ENCODE measurements at places on chromosomes 6 and 20. TPM values are rescaled to one million over a fixed set of nuclear protein-coding genes. Genes with fewer than 3 reads are reported as not detected.

- H3K27ac ChIP-seq, result no peak overlapping the region
- no peak for DNase-seq
- H3K27me3 ChIP-seq, result peaks cover 49% of the 10 kb centered on the region
- H3K36me3 ChIP-seq, result no peaks in the 10 kb centered on the region
These were observed 2.7 kb downstream of the TOX2 start for GRCh38 chr20:43917380-43917779.

DNA sequence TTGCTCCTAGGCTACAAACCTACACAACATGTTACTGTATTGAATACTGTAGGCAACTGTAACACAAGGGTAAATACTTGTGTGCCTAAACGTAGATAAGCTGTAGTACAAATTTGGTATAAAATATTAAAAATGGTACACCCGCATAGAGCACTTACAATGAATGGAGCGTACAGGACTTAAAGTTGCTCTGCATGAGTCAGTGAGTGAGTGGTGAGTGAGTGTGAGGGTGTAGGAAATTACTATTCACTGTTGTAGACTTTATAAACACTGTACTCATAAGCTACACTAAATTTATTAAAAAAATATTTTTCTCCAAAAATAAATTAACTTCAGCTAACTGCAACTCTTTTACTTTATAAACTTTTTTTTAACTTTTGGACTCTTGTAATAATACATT is 391.6 kb downstream of the ADGRB3 start:
- no peak overlapping the region for H3K4me3 ChIP-seq
- DNase-seq, result no peak
- H3K27me3 ChIP-seq, result no peaks in the 10 kb centered on the region
- H3K27ac ChIP-seq, result no peak overlapping the region
- no peaks in the 10 kb centered on the region for H3K36me3 ChIP-seq

GRCh38 chr6:151128763-151129370 is 110.9 kb upstream of the AKAP12 start:
- DNase-seq, result no peak
- H3K4me1 ChIP-seq, result peaks cover 13% of the 10 kb centered on the region
- no peaks in the 10 kb centered on the region for H3K36me3 ChIP-seq
- no peak overlapping the region for H3K27ac ChIP-seq
- no peaks in the 10 kb centered on the region for H3K27me3 ChIP-seq

DNA sequence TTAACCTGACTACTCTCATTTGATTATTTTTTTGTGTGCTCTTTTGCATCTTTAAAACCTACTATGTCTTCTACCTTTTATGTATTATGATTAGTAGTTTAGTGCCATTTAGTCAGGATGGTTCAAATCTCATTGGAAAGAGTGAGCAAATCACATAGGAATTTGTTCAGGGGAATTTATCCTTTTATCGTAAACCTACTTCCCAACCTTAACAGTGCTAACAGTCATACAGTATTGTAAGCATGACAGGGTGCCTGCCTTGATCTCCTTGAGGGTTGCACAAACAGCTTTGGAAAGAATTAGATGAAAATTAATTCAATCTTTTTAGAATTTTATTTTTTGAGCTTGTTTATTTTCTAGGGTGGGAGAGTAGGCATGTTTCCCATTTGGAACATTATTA is 18.3 kb downstream of the RNF8 start:
- H3K36me3 ChIP-seq, result peaks cover 25% of the 10 kb centered on the region
- no peak for DNase-seq
- H3K4me1 ChIP-seq, result peaks cover 20% of the 10 kb centered on the region
- H3K4me3 ChIP-seq, result no peak overlapping the region

The EYA4 gene
- 0.05 TPM for polyA plus RNA-seq

DNA sequence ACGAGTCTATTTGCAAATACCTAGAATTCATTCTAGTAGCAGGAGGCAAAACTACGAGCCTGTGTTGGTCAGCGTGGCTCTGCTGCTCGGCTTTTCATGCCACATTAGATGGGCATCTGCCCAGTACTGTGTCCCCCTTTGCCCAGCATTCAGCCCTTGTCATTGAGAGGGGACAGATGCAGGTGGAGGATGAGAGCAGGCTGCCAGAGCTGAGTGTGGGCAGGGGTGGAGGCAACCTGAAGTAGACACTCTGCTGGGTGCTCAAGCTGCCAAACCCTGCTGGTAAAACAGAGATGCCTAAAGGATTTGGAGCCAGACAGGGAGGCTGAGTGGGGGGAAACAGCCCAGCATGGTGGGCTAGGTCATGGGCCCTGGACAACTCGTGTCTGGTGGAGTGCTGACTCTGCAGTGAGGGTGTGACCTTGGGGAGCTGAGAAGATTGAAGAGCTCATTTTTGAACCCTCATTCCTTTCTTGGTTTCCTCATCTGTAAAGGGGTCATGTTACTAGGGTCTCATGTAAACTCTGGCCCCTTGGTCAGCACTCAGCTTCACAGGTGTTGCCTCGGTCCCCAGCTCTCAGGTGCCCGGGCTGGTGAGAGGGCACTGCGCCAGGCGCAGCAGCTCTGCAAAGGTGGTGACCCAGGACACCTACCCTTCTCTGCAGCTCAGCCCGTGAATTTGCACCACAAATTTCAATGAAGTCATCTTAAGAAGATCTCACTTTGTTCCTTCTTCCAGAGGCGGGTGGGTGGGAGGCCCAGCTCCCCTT is 64.2 kb upstream of the BHLHE23 start:
- no peak for DNase-seq
- no peak overlapping the region for H3K4me3 ChIP-seq
- H3K4me1 ChIP-seq, result no peaks in the 10 kb centered on the region

The TRIM10 gene
- not detected for polyA plus RNA-seq

DNA sequence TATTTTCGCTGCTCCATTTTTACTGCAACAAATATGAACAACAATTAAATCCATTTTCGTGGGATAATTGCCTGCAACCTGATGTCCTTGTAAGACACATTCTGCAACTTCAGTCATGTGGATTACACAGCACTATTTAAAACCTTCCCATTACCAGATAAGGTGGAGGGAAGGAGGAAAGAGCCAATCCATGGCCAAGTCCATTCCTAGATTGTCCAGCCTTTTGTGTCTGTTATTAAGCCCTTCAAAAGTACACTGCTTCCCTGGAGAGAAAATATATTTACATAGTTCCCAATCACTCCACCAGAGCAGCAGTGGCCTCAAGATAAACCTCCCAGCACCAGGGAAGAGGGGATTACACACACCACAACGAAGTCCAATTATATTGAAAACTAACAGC is 347.9 kb downstream of the CDH26 start:
- H3K4me3 ChIP-seq, result no peak overlapping the region
- no peaks in the 10 kb centered on the region for H3K36me3 ChIP-seq
- no peaks in the 10 kb centered on the region for H3K27me3 ChIP-seq
- no peak overlapping the region for H3K27ac ChIP-seq

The IPCEF1 gene
- polyA plus RNA-seq, result 0.03 TPM

DNA sequence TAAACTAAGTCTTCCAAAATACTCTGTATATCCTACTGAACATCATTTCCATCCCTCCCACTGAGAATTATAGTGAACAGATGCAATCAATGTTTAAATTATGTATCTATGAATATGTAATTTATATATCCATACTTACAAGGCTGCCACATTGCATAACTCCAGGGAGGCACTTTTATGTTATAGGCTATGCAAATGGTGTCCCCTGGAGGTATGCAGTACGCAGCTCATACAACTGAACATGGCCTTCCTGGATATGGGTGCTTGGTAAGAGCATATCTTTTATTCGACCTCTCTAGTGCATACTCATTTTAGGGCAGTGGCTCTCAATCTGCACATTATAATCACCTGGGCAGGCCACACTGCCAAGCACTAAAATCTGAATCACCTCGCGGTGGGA is 127.3 kb downstream of the BANF2 start:
- no peaks in the 10 kb centered on the region for H3K4me1 ChIP-seq
- H3K27ac ChIP-seq, result no peak overlapping the region
- no peak for DNase-seq
- H3K4me3 ChIP-seq, result no peak overlapping the region
- no peaks in the 10 kb centered on the region for H3K36me3 ChIP-seq
- no peaks in the 10 kb centered on the region for H3K27me3 ChIP-seq

DNA sequence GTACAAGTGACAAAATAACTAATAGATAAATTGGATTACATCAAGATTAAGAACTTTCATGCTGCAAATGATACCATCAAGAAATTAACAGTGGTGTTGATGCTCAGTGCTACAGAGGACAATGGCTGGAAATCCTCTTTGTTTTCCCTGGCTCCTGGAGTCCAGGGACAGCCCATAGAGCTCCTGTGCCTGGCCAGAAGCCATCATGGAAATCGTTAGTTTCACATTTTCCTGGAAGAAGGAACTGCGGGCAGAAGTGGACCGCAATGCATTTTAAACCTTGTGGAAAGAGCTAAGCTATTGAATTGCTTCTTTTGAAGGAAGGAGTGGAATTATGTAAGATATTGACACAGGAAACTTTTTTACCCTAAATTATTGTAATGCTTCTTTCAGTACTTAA is 276.0 kb downstream of the GJA1 start:
- H3K36me3 ChIP-seq, result no peaks in the 10 kb centered on the region
- no peaks in the 10 kb centered on the region for H3K4me1 ChIP-seq
- H3K4me3 ChIP-seq, result no peak overlapping the region
- H3K27ac ChIP-seq, result no peak overlapping the region

GRCh38 chr6:168557512-168557911 is 116.5 kb downstream of the SMOC2 start:
- no peak overlapping the region for H3K4me3 ChIP-seq
- no peak overlapping the region for H3K27ac ChIP-seq
- DNase-seq, result no peak
- H3K4me1 ChIP-seq, result no peaks in the 10 kb centered on the region
- H3K27me3 ChIP-seq, result no peaks in the 10 kb centered on the region
- H3K36me3 ChIP-seq, result no peaks in the 10 kb centered on the region

The WFDC10B gene
- polyA plus RNA-seq, result not detected

GRCh38 chr20:60213126-60213893 is 255.1 kb downstream of the CDH26 start:
- H3K4me3 ChIP-seq, result no peak overlapping the region
- H3K36me3 ChIP-seq, result no peaks in the 10 kb centered on the region
- peaks cover 14% of the 10 kb centered on the region for H3K27me3 ChIP-seq
- H3K4me1 ChIP-seq, result no peaks in the 10 kb centered on the region

DNA sequence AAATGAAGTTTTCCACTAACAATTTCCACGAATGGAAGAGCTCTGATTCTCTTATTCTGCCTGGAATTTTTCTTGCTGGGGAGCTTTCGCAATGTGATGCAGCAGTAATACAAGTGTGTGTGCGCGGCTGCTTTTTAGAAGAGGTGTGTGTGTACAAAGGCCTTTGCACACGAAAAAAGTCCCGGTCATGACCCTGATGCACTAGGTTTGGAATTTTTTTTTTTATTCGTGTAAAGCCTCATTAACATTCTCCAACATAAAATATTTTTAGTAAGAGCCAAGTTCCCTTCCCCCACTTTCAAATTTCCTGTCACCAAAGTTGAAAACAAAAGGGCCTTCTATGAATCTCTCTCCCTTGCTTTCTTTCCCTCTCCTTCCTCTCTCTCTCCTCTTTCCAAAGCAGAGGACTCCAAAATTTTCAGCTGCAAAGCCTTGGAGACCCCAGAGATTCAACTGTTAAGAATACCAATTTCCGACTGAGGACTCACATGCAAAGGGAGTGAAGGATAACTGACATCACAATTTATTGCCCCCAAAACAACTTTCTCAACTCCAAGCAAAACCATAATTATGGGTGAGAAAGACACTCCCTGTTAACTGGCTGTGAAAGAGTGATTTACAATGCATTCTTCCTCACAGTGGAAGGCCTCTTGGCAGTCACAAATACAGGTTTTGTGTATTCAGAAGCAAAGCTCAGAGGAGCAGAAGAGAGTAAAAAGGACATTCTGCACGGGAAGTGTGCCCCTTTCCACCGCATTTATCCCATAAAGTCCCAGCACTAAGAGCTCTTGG is 421.2 kb upstream of the JARID2 start:
- H3K36me3 ChIP-seq, result no peaks in the 10 kb centered on the region
- no peaks in the 10 kb centered on the region for H3K4me1 ChIP-seq
- no peaks in the 10 kb centered on the region for H3K27me3 ChIP-seq
- no peak overlapping the region for H3K4me3 ChIP-seq
- no peak overlapping the region for H3K27ac ChIP-seq
- no peak for DNase-seq

The CPXM1 gene
- polyA plus RNA-seq, result not detected

The GDAP1L1 gene
- not detected for polyA plus RNA-seq

DNA sequence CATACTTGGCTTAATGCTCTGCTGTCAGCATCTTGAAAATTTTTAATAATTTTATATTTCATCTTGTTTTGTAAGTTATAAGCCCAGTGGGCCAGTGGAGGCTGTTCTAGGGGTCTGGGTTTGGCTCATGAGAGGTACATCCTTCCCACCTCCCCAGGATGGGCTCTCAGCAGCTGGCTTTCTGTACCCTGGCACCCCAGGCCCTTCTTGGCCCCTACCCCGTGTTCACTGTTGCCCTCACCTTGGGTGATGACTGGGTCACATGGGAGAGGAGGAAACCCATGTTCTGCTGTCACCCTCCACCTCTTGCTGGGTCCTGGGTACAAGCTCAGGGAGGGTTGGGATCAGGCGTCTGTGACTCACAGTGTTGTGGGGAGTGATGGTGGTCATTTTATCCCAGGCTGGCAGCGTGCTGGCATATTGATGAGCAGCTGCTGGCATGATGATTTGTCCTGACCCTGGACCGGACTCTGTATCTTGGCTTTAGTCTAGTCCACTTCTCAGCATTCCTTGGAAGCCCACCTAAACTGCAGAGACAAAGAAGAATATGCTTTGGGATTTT is 34.6 kb downstream of the SLC16A10 start:
- DNase-seq, result no peak
- no peaks in the 10 kb centered on the region for H3K4me1 ChIP-seq
- H3K27ac ChIP-seq, result no peak overlapping the region
- H3K36me3 ChIP-seq, result no peaks in the 10 kb centered on the region
- no peak overlapping the region for H3K4me3 ChIP-seq

DNA sequence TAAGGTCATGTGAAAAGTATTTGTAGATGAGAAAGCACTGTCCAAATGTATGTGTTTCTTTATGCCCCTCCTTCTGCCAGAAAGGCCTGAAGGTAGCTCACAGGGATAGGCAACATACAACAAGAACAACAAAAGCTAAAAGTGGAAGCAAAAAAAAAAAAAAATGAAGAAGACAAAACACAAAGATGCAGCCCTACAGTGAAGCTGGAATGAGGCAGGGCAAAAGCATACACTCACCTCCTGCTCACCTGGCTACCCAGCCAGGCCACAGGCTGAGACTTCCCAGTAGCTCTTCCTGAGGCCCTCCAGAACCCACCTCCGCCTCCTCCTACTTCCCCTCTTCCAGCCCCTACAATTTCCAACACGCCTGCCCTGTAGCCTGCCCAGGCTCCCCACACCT is 2.4 kb downstream of the UNC5CL start:
- no peaks in the 10 kb centered on the region for H3K27me3 ChIP-seq
- no peaks in the 10 kb centered on the region for H3K36me3 ChIP-seq
- no peak overlapping the region for H3K4me3 ChIP-seq
- H3K27ac ChIP-seq, result peak overlapping the region; percentile 47
- DNase-seq, result no peak

The TRAPPC3L gene
- polyA plus RNA-seq, result 0.28 TPM

DNA sequence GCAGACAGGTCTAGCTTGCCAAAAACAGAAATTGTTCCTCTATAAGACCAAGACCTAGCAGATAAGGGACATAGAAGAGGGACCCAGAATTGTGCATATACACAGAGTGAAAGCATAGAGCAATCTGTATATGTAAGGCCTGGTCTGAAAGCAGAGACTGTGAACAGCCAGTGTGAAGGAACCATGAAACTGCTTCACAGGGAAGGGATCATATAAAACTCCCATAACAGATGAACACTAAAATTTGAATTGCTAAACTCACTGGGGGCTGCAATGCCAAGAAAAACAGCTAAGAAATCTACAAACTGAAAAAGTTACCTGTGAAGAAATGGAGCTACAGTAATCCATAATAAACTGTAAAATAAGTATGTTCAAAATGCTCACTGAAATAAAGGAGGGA is 7.0 kb downstream of the ZUP1 start:
- no peak overlapping the region for H3K4me3 ChIP-seq
- no peak for DNase-seq
- peaks cover 2% of the 10 kb centered on the region for H3K36me3 ChIP-seq
- H3K4me1 ChIP-seq, result peaks cover 15% of the 10 kb centered on the region
- H3K27ac ChIP-seq, result no peak overlapping the region

Measured in keratinocyte (primary cell).